ENCODE measurements at places on chromosomes 2 and 18.

- no peak for DNase-seq
Measured at GRCh38 chr2:214630402-214631045, 179.0 kb downstream of the BARD1 start.

DNA sequence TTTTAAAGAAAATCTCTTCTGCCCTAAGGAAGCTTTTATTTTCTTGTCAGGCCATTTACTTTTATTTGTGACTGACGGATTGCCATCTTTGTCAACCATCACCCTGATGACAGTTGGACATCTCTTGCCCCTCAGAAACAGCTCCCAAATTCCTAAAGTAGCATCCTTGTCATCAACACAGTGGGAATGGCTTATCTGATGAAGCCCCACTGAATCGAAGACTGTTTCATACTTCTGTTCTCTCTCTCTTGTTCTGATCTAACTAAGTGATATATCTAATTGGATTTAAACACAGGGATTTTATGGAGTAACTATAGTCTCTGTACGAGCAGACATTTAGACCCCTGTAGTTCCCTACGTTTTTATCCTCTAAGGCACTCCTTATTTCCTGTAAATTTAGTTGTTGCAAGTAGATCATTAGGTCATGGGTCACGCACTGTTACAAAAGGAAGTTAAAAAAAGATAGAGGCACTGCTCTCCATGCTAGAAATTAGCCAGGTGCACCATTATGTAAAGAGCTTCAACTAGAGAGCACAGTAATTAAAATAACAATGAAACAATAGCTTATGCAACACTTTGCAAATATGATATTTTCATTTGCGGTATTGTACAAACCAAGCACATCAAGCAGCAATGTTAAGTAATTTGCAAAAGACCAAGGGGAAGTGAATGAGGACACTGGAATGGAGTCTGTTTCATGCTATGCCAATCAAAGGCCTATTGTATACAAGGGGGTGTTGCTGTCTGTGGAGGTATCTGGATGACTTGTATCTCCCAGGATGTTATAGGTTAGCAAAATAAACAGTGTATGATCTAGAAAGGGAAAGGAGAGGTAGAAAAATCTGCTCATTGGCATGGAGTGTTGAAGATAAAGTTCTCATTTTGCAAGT is 284.7 kb downstream of the LRRTM1 start:
- no peak for DNase-seq

GRCh38 chr2:152486737-152487400 is 151.9 kb downstream of the FMNL2 start:
- no peak for DNase-seq

GRCh38 chr2:197248001-197248401 is 62.6 kb downstream of the ANKRD44 start:
- DNase-seq: no peak

DNA sequence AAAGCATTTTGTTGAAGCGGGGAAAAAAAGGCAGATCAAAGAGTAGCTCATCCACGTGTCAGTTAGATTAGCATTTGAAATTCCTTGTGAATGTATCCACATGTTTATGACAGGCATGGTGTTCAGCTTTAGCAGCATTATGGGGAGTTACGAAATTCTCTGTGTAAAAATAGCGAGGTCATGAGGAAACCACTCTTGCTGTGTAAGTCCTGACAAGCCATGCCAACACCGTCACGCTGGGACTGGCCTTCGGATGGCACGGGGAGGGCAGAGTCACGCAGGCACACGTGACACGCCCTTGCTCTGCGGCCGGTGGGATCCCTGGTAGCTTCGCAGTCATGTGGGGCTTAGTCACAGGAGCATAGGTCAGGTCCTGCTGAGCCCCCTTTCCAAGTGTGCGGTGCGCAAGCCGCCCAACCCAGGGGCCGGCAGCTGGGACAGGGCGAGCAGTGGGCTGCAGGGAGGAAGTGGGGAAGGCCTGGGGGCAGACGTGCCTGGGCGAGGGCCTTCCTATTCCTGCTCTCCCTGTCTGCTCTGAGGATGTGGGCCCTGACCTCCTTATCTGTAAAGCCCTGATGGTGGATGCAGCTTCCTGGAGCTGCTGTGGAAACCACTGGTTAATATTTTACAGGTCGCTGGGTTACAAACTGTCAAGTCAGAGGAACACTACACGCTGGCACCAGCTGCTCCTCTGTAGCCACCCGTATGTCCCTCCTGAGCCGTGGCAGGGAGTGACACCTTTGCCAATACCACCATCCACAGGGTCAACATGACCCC is 18.0 kb downstream of the MBP start:
- DNase-seq: no peak
